Activated CD4-positive, alpha-beta T cell treated with anti-CD3 and anti-CD28 coated beads, Interleukin-2, amount 10 ng/mL, durations not matched to agents 24 days and 14 days (primary cell): ENCODE measurements at places on chromosomes 3 and 15. TPM values are rescaled to one million over a fixed set of nuclear protein-coding genes. Genes with fewer than 3 reads are reported as not detected.

- peak; percentile 58 for DNase-seq
Measured at GRCh38 chr3:31610700-31611275, 78.1 kb downstream of the STT3B start.

- no peak for DNase-seq
Measured at GRCh38 chr3:11185564-11186317, 31.4 kb downstream of the HRH1 start.

- DNase-seq: no peak
Measured at GRCh38 chr3:189685860-189686259, 54.7 kb downstream of the TP63 start.

DNA sequence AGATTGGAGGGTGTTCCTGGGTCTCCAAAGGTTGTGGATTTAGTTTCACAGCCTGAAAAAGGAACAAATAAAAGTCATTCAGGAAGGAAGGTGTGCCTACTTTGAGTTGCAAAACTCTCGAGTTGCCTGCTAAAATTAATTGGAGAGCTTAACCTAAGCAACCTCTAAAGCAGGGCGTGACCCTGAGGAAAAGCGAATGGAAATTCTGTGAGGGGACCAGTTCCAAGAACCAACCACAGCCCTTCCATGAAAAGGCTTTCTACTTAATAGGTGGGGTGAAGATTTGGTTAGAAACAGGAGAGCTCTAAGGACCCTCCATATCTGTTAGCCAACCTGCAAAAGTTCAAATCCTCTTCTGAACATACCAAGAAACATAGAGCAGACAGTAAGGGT lies 1.5 kb downstream of the CD80 start:
- DNase-seq: peak; percentile 78

- no peak for DNase-seq
Measured at GRCh38 chr15:57516327-57517029, 75.2 kb upstream of the MYZAP start.

GRCh38 chr3:122255757-122256439 lies 69.2 kb upstream of the CSTA start:
- no peak for DNase-seq

BTLA gene
- 33.7 and 36.0 TPM in 2 replicates for total RNA-seq

- no peak for DNase-seq
Measured at GRCh38 chr3:117788061-117788460, 1078.5 kb downstream of the TUSC7 start.

ARGFX gene
- total RNA-seq: not detected in 2 replicates

DNA sequence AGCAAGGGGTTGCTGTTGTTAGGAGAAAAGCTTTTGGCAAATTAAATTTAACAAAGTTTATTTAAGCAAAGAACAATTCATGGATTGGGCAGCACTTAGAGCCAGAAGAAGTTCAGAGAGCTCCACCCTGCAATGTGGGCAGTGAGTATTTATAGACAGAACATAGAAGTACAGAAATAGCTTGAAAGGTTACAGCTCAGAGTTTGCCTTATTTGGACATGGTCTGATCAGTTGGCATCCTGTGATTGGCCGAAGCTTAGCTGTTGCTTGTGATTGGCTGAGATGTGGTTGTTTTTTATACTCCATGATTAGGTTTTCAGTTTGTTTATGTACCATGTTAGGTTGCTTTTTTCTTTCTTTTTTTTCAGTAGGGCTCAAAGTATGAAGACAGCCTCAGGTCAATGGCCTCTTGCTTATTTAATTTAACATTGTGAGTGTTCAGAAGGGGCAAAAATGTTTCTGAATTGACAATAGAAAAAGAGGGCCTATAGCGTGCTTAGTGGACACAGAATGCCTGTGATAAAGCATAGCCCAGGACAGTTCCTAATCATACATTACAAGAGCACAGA lies 293.8 kb downstream of the IGSF11 start:
- no peak for DNase-seq

IL20RB gene
- 1.5 and 1.8 TPM in 2 replicates for total RNA-seq

GRCh38 chr3:115651599-115651998 lies 28.3 kb downstream of the GAP43 start:
- no peak for DNase-seq

DNA sequence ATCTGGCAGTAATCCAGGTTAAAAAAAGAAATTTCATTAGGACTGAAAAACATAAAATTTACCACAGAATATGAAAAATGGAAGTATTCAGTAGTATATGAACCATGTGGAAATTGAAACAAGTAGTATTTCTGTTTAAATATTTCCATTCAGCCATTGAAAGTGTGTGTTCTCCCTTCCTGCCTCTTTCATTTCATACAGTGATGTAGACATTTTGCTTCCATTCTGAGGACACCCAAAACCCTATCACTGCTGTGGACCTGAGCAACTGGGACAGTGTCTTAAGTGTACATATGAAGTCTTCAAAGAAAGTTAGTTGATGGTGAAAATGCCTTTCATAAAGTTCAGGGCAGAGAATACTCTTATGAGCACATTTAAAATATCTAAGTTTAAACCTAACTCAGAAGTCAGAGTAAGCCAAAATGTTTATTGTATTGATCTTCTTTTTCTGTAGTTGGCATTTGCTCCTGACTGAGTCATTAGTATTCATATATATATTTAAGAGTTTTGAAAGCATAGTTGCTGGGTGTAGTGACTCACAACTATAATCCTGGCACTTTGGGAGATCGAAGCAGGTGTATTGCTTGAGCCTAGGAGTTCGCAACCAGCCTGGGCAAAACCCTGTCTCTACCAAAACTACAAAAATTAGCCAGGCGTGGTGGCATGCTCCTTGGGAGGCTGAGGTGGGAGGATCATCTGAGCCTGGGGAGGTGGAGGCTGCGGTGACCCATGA lies 198.8 kb downstream of the KLHL25 start:
- DNase-seq: no peak

SEMA3F gene
- total RNA-seq: 0.14 and 0.31 TPM in 2 replicates

- DNase-seq: no peak
Measured at GRCh38 chr3:94246171-94246570, 183.3 kb downstream of the NSUN3 start.

SLC9C1 gene
- not detected in 2 replicates for total RNA-seq

DNA sequence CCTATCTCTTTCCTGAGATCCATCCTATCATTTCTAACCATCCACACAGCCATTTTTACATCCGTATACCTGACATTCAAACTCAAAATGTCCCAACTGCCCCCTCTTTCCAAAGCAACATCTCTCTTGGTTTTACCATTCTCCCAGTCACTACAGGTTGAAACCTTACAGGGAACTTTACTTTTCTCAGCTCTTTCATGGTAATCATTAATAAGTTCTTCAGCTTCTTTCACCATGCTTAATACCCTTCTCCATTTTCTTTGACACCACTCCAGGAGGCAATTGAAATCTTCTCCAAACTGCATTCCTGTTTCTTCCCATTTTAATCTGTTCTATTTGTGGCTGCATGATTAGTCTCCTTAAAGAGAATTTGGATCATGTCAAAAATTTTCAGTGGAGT lies 352.5 kb downstream of the GAP43 start:
- no peak for DNase-seq

GRCh38 chr15:98952381-98952803 lies 55.2 kb downstream of the PGPEP1L start:
- peak; percentile 60 for DNase-seq

PLCL2 gene
- total RNA-seq: 14.8 and 15.2 TPM in 2 replicates
